ENCODE measurements at places on chromosomes 1 and 21.
A peak's percentile ranks its signal among the peaks of the same experiment; 100 is the strongest.

DNA sequence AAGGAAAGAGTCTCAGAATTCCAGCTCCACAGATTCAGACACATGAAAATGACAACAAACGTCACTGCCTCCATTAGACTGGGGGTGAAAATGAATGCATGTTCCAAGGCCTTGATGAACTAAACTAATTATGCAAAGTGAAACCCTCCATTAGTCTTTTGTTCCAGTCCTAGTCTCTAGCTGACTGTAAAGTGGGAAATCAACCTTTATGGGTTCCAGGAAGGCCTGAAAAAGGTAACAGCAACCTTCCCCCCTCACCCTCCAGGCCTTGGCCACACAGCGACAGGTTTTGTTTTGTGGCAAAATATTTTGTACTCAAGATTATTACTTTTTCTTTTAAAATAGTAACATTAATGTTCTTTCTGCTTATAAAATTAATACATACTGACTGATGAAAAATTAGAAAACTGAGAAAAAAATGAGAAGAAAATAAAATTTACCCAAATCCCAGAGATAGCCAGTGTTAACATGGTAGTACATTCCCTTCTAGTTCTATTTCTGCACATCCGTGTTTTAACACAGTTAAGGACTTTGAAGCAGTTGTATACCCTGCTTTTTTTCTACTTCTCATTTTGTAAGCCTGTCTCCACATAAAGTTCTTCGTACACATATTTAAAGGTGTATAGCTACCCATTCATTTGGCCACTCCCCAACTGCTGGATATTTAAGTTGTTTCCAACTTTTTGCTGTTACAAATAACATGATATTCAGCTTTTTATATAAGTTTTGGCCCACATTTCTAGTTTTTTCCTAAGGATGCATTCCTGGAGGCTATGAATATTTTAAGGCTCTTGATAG lies 60.9 kb downstream of the CD2 start:
- no peak for DNase-seq

DNA sequence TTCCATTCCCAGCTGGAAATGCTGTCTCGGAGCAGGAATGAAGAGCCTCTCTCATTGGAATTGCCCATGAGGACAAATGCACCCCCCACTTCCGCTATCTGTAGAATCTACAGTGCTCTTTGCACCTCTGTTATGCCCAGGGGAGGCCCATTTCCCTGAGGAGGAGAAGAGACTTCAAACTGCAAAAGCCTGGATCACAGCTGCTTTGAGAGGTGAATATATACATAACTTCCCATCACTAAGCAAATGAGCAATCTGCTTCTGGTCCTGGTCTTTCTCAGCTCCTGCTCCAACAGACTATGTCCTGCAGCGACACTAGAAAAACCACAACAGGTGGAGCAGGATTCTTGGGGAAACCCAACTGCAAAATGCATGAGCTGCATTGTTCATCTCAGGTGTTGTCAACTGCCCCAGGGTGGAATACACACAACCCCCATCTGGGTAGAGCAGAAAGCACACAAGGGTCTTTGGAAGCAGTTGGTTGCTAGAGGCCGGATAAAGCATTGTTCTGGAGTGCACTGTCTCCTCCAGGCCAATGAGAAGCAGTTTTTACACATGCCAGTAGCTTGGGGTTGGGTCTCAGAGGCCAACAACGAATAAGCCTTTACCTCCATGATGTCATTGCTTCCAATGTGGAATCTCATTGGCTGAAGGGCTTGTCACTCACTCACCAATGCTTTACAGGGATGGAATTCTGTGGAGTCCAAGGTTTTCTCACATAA lies 67.7 kb upstream of the RAB4A start:
- DNase-seq = peak; percentile 2

DNA sequence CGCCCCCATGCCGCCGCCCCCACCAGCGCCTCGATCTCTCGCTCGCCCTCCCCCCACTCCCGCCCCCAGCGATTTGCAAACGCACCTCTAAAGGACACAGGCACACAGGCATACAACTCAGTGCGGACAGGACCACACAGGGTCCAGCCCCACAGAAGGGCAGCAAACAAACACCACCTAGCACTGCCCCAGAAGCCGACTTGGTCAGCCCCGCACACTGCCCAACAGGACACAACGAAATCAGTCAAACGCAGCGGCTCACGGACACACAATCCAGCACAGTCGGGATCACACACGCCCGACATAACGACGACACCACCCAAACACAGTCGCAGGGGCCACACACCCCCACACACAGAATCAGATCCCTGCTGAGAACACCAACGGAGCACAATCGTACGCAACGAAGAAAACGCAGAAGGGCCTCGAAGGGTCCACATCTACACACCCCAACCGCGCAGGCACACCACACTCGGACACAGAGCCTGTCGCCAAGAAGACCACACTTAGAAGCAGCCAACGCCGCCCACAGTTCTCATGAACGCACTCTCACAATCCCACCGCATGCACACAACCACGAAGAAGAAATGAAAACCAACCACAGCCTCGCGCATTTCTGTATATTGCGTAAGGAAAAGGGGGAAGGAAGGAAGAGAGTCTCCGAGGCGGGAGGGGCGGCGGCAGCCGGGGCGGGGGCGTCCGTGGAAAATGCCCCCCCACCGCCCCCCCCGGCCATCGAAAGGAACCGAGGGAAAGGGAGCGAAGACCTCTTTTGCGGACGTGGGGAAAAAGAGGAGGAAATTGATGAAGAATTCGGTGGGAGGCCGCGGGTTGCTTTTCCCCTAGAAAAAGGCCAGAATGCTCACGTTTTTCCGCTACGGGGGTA lies 481 bp downstream of the TAL1 start:
- DNase-seq = no peak

DNA sequence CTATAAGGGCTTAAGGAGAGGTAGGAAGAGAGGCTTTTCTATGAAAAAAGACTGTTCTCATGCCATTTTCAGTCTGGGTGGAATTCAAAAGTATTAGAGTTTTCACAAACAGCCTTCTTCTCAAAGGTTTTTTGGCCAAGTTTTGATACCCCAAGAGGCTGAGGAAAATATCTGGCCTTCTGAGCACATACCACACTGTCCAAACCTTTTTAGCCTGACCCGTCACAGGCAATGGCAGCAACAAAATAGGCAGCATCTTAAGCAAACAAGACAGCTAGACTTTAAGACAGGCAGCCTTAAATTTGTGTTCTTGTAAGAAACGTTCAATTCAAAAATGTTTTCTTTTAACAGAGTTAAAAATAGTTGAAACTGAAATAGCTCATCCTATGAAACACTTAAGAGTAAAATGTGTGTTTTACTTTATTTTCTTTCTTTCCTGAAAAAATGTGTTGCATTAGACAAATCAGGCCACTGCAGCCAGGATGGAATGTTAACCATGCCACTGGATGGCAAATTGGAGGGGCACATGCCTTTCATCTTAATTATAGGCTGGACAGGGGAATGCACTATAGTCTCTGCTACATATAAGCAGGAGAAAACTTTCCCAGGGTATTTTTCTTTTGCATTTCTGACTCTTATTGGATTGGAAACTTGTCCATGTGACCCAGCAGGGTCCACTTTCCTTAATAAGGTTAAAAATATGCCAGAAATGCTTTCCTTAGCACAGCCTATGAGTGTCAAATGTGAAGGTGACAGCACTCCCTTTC lies 315.0 kb downstream of the TGFB2 start:
- DNase-seq = no peak

GRCh38 chr21:40829791-40830190 lies 17.2 kb downstream of the DSCAM start:
- no peak for DNase-seq

DNA sequence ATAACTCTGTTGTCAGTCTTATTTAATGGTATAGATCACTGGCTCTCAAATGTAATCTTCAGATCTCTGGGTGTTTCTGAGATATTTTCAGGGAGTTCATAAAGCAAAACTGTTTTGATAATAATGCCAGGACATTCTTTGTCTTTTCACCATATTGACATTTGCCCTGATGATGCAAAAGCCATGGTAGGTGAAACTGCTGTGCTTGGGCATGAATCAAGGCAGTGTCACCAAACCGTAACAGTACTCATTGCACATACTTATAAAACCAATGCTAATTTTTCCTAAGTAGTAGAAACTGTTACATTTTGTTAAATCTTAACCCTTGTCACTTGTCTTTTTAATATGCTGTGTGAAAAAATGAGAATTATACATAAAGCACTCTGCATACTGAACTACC lies 76.0 kb downstream of the RPS6KC1 start:
- no peak for DNase-seq

DNA sequence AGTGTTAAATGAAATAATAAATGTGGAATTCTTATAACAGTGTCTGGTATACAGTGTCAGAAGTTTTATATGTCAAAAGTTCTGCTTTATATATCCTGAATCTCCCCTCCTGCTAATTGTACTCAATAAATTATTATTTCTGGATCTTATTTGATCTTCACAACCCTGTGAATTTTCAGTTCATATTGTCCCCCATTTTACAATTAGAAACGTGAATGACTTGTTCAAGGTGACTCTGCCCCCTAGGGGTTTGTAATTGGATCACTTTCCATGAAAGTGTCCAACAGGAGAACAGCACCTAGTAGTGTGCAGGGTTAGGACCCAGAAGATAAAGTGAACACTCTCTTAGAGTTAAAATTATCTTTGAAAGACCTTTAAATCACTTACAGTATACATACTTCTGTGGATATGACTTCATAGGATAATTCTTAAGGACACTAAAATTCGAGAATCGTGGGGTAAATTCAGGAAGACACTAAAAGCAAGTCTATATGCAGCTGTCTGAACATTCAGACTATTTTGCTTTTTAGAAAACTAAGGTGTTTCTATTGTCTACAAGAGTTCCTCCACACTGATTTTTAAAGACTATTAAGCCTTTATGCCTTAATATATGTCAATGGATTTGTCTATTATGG lies 4.5 kb upstream of the DDR2 start:
- DNase-seq = peak; percentile 42

DNA sequence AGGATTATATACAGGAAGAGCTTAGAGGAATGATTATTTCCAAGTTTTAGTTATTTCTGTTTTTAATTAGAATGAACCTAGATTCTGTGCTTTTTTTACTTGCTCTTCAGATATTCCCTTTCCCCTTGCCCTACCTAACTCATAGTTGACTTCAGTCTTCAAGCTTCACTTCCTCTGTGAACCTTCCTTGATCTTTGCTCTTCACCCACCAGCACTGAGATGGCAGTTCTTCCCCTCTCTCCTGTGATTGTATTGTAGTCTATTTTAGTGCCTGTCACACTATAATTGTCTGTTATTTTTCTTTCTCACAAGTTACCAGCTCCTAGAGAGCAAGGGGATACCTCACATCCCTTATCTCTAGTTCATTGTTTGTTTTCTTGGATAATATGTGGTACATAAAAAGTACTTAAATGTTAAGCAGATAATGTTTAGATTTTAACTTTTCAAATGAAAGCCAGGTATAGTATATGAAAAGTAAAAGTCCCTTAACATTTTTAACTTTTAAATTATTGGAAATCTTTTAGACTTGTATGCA lies 33.2 kb downstream of the KCTD3 start:
- no peak for DNase-seq

DNA sequence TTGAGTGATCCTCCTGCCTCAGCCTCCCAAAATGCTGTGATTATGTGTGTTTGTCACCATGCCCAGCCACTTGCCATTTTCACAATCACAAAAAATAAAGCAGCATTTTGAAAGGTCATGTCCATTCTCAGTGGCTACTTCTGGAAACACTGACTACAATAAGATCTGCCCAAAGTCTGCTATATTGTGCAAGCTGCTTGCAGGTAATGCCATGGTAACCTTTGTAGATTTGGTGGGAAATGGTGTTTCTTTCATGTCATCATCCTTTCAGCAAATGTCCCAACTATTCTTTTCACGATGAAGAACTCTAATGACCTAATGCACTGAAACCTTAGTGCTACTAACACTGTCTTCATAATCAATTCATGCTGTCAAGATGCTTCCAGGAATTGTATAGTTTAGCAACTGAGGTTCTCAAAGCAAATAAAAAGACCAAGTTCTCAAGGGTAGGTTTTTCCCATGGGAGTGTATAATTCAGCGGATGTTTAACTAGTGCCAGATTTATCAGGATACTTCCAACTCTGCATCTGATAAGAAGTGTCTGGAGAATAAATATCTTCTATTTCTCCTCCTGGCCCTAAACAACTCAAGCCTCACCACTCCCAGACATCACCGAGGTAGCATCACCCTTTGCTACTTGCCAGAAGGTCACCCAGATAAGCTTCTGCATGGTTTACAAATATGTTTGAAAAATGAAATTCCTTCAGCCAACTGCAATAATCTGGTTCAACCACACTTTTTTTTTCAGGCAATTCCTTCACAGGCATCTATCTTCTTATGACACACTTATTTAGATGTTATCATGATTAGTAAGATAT lies 132.0 kb upstream of the ZC3H11B start:
- DNase-seq = no peak
